Left ventricle myocardium inferior (tissue), 1 donor: ENCODE measurements at places on chromosomes 6 and 20.

DNA sequence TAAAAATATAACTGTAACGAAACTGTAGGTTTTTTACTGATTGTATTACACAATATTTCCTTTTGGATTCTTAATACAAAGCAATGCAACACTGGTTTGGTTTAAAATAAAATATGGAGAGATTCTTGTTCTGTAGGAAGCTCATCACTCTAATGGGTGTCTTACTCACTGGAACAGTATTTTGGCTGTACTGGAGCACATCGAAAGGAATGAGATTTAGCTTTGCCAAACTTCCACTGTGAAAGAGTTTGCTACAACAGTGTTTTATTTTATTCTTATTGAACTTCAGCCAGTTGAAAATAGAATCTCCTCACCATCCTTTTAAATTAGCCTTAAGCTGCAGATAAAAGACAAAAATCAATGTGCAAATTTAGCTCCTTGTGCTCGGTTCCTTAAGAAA is 230.7 kb upstream of the QKI start:
- DNase-seq, result no peak

DNA sequence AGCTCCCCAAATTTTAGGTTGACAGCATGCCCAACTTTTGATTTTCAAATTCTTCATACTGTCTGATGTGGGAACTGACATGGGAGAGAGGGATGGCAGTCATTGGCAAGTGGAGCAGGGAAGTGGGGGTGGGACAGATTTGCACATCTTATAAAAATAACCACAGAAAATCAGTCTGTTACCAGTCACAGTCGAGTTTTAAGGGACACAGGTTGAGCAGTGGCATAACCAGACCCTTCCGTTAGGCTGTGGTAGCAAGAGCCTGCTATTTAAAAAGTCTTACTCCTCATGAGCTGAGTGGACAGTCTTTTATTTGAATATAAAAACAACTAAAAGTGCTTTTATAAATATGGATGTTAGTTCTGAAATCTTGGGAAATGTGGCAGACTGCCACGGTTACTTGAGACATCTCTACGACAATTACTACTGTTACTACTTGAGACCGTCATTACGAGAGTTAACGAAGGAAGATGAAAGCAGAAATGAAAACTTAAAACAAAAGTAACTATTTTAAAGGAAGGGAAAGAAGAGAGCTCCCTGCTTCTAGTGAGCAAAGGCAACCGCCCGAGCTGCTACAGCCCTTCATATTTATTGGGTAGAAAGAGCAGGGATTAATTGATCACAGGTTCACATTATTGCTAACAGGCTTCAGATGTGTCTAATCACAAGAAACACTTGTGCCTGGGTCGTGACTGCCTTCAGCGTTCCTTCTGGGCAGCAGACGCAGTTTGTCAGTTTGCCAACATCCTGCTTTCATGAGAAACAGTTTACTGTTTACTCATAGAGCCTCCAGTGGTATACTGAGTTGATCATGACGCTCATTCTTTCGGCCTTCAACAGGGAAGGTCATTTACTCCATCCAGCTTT is 71.3 kb downstream of the EFHC1 start:
- no peak for DNase-seq

DNA sequence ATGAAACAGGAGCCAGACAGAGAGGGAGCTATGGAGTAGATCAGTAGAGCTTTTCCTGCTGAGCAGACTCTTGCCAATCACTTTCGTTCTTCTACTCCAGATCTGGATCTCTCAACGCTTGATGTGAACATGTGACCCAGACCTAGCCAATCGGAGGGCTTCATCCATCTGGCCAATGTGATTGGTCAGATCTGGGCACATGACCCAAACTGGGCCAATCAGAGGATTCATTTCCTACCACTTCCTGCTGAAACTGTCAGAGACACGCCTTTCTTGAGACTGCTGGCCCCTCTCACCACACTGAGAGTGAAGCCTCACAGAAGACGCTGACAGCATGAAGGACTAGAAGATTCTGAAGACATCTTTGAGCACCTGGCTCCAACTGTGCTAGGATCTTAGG is 44.2 kb upstream of the ZMYND8 start:
- DNase-seq, result no peak

DNA sequence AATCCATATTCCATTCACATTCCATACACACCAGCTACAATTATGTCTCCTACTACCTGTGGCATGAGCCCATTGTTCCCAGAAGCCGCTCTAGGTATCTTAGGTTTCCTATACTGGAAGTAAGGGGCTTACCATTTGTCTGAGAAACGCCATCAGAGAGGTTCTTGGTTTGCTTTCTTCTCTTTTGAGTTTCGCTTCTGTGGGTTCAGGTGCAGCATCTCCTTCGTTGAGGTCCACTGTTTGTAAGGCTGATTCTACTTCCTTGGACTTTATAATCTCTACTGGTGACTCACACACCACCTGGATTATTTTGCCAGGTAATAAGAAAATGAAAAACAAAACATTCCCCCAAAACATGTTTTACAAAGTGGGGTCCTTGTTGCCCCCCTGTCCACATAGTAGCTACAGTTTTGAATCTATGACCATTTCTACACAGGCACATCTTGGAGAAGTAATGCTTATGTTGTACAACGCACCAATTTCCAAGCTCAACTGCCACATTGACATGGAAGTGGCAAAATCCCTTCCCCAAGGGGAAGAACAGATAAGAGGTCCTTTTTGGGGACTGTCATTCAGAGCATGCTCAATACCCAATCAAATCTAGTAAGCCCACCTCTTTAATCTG is 103.5 kb downstream of the BCAS1 start:
- DNase-seq, result no peak

- no peak for DNase-seq
Measured at GRCh38 chr6:2355150-2355549, 109.7 kb upstream of the GMDS start.

DNA sequence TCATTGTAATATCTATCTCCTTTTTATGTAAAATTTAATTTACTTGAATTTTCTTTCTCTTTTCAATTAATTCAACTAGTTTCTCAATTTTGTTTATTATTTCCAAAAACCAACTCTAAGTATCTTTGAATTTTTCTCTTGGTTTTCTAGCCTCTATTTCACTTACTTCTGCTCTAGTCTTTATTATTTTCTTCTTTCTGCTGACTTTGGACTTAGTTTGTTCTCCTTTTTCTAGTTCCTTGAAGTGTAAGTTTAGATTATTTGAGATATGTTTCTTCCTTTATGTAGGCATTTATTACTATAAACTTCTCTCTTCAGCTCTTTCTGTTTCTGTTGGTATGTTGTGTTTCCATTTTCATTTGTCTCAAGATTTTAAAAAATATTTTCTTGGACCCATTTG is 70.8 kb downstream of the TNFAIP3 start:
- DNase-seq, result no peak

GRCh38 chr6:134534708-134535149 is 216.8 kb upstream of the SGK1 start:
- DNase-seq, result no peak

GRCh38 chr6:128694303-128695009 is 174.1 kb upstream of the PTPRK start:
- no peak for DNase-seq

DNA sequence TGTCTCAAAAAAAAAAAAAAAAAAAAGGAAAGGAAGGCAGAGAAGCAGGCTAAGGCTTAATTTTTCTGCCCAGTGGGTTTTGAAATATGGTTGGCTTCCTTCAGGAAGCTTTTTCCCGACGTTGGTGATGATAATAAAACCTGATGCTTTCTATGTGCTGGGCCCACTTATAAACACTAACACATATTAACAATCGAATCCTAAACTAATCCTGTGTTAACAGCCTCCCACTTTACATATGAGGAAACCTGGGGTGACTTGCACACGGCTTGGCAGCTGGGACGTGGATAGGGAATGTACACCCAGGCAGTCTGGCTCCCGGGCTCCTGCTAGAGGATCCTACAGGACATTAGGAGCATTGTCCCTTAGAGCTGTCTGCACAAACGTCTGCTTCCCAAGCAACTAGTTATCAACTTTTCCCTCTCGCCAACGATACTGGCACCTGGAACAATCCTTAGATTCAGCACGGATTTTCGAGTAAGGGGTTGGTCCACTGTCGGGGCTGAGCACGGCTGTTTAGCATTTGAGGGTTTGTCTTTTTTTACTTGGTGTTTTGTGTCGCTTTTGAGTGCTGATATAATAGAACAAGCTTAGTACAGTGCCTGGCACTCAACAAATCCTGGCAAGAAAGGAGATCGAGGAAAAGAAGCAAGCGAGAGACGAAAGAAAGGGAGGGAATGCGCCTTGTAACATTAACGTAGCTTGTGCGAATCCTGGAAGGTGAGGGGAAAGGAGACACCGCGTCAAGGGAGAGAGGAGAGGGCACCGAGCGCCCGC is 622 bp upstream of the KIZ start:
- DNase-seq, result no peak

- DNase-seq, result no peak
Measured at GRCh38 chr6:36276581-36277536, 7.0 kb downstream of the PNPLA1 start.

- DNase-seq, result no peak
Measured at GRCh38 chr6:72580281-72580940, 41.5 kb upstream of the KCNQ5 start.

DNA sequence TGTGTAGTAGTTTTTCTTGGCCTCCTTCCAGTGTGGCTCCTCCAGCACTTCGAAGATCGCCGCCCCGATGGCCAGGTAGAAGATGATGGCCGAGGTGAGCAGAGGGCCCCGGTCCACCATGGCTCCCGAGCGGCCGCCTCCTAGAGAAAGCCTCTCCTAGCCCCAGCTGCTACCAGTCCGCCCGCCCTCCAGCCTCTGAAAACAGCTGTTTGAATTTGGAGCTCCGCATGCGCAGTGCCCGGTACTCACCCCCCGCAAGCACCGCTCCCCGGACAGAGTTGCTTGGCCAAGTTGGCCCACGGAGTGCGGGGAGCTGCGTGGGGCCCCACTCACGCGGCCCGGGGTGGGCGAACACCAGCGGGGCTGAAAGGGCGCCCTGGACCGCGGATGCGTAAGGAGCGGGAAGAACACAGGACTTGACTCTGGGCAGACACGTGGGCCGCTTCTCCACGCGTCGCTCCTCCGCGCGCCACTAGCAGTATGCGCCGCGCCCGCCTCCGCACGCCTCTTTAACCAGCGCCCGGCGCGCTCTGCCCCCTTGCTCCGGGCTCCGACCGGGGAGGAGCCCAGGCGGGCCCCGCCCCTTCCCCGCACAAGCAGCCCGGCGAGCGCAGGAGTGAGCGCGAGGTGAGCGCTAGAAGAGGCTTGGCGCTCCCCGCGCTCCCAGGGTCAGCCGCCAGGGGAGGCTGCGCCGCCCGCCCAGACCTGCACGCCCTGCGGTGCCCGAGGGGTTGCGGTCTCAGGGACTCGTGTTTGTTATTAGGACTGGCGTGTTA is at the start of gene KCNK5:
TSS of gene KCNK5 (minus strand) at position 484 of the 776 bp plus-strand sequence. CDS start at position 120, 364 bp downstream.
- peak; percentile 64 for DNase-seq

DNA sequence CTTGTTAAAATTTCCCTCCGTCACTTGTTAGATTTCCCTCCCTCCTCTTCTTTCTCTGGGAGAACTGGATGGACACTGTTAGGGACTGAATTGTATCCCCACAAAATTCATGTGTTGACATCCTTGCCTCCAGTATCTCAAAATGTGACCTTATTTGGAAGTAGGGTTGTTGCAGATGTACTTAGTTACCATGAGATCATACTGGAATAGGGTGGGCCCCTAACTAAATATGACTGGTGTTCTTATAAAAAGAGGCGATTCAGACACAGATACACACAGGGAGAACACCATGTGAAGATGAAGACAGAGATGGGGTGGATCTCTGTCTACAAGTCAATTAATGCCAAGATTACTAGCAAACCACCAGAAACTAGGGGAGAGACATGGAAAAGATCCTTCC is 139.5 kb downstream of the ALDH8A1 start:
- no peak for DNase-seq

- peak; percentile 79 for DNase-seq
Measured at GRCh38 chr6:53347921-53348370, 804 bp downstream of the ELOVL5 start.

DNA sequence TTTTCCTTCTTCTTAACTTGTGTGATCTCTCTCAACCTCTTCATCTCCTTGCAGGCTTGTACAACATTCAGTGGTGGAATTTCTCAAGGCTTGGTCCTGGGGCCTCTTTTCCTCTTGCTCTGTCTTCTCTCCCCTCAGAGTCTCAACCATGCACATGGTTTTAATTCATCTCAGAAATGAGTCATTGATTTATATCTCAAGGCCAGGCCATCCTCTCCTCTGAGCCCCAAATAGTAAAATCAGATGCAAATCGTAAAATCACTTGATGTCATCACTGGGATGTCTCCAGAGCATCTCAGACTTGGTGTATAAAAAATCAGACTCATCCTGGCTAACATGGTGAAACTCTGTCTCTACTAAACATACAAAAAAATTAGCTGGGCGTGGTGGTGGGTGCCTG is 85.0 kb downstream of the FNDC1 start:
- no peak for DNase-seq

GRCh38 chr6:151630387-151630786 is 136.6 kb downstream of the CCDC170 start:
- no peak for DNase-seq

GRCh38 chr20:53284696-53285095 is 308.9 kb downstream of the ZNF217 start:
- no peak for DNase-seq

GRCh38 chr6:11605507-11605905 is 68.0 kb downstream of the TMEM170B start:
- DNase-seq, result no peak

DNA sequence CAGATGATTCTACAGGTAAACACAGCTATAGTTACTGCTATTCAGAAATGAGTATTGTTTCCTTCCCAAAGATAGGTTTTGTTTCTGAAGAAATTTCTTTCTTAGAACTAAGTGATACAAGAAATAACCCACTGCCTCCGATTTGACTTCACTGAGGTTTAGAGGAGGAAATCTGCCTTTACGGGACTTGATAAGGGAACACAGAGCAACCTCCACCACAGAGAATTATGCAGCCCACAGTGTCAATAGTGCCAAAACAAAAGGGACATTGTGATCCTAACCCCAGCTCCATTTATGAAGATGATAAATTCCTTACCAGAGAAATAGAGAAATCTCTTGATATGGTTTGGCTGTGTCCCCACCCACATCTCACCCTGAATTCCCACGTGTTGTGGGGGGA is 164.6 kb downstream of the ZNF217 start:
- DNase-seq, result no peak

DNA sequence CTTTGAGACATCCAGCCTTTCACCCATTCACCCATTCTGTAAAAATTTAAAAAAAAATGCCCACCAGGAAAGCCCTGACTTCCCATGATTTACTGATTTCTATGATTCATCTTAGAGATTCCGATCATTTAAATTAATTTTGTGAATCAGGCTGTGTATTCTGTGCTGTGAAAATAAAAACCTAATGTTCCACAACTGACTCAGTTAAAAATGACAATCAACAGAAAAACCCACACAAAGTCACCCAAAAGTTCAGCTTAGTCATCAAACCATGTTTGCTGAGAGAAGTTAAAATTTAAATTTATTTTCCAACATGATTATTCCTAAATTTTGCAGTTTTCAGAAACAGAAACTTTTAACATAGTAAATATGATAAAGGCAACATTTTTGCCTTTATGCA is 509.9 kb downstream of the TENT5A start:
- no peak for DNase-seq

DNA sequence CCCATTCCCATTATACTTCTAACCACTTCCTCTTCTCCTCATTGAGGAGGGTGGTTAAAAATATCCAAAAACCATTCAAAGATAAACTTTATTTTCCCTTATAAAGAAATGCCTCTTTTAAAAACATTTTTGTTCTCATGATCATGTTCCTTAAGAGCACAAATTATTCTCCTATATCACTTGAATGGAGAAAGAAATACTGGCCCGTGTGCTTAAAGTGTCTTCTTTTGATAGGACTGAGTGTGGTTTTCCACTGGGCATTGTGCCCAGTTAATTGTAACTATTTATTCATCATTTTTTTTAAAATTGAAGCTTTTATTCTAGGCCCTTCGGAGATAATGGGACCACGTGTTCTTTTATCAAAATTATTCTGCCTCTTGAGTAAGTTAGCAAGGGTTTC is 871.5 kb downstream of the QKI start:
- DNase-seq, result no peak
